Endothelial cell of umbilical vein (primary cell): ENCODE measurements at places on chromosomes 6 and 20. TPM values are rescaled to one million over a fixed set of nuclear protein-coding genes. Genes with fewer than 3 reads are reported as not detected.

GRCh38 chr6:9332241-9332780 is 897.0 kb upstream of the SLC35B3 start:
- no peak for DNase-seq

DNA sequence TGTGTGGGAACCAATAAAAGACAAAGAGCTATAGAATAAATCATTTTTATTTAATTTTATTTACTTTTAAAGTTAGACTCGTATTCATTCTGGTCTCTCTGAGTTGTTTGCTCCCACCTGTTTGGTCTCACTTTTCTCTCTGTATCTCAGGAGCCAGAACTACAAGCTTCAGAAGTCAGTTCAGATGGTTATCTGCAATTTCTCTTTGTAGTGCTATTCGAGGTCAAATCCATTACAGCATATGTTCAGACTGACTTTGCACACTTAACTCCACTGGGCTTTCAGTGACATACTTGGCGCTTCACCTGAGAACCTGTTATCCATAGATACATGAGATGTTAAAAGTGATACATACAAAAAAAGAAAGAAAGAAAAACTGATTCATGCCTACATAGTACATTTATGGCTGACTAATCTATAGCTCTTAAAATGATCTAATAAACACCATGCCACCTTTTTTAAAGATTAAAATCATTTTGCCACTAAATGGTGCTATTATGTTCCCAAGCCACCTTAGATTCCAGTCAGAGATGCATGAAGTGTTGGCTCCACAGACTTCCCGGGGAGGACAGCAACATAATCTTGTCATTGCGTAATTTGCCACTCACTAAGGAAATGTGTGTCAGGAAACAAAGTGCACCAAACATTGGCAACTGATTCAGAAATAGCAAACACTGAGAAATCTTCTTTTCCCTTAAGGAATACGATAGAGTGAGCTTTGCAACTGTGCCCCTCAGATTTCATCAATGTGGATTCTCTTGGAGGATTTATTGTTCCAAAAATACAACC is 396.7 kb downstream of the HACE1 start:
- no peak for DNase-seq

DNA sequence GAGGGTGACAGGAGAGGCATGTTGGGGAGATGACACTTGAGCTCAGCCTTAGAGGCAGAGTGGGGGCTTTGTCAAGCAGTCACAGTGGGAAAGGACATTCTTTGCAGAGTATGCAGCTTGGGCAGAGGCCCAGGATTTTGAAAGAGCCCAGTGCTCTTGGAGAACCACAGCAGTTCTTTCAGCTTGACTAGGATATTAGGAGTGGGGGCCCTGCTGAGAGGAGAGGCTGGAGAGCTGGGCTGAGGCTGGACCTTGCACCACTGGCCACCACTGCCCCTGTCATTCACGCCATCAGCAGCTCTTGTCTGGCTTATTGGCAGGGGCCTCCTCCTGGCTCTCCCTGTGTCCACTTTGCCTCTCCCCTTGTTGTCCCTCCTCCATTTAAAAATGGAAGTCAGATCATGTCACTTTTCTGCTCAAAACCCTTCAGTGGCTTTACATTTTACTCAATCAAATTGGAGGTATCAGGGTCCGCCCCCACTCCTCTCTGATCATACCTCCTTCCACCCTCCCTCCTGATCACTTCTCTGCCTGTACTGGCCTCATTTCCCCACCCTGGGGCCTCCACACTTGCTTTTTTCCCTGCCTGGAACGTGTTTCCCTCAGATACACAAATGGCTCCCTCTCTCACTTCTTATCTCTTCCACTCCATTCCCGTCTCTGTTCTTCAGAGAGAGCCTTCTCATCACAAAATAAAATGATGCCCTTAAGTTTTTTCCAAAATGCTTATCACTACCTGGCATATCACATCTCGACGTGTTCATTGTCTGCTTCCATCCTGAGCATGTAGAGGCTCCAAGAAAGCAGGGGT is 10.5 kb downstream of the MANBAL start:
- no peak for DNase-seq

- no peak for DNase-seq
Measured at GRCh38 chr6:139175389-139175948, 40.6 kb downstream of the HECA start.

DNA sequence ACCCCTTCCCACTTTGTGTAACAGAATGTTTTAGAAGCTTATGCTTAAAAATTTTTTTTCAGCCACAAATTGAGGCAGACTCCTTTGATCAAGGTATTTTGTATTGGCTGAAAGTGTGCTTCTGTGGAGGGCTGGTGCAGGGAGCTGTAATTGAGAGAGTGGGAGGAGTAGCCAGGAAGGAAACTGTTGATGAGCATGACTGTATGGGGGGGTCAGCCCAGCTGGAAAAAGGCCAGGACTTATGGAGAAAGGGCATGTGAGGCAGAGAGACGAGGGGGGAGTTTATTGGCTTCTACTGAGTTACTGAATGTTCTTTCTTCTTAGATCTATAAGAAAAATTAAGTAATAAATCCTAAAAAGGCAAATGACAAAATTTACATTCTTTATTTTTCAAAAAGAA is 13.4 kb downstream of the RFPL4B start:
- DNase-seq, result peak; percentile 78

DNA sequence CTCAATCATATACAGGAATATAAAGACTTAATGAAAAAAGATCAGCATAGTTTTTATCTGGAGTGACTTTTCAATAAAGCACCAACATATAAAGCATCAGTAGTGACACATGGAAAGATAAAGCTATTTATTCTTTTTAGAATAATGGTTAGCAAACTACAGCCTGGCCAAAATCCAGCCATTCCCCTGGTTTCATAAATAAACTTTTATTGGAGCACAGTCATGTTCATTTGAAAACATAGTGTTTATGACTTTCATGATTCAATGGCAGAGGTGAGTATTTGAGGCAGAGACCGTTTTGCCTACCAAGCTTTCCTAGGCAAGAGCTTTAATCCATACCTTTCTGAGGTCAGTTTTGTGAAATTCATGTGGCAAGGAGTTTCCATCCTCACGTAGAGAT is 153.5 kb downstream of the RPS12 start:
- DNase-seq, result no peak

DNA sequence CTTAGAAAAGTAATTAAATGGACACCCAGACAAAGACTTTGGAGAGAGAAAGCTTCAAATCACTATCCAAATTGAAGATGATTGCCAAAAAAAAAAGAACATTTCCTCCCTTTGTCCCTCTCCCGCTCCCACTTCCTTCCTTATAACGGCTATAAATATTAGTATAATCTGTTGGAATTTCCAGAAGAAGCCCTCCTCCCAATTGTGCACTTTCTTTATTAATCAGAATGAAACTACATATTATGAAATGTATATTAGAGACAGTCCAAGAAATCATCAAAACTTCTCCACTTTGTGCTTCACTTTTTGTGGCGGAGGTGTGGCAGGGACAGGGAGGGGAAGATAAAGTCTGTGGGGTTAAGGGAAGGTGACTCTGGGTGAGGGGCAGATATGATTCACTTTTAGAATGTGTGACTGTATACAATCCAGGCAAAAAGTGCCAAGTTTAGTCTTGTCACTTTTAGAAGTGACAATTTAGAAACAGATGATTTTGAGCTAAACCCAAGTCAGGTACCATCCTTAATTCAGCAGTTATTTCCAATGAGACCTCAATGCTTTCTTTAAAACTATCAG is 195.0 kb upstream of the MARCKS start:
- peak; percentile 44 for DNase-seq

- DNase-seq, result no peak
Measured at GRCh38 chr6:78836598-78836997, 30.8 kb upstream of the IRAK1BP1 start.

GRCh38 chr20:60677819-60678218 is 574.2 kb upstream of the CDH4 start:
- no peak for DNase-seq

DNA sequence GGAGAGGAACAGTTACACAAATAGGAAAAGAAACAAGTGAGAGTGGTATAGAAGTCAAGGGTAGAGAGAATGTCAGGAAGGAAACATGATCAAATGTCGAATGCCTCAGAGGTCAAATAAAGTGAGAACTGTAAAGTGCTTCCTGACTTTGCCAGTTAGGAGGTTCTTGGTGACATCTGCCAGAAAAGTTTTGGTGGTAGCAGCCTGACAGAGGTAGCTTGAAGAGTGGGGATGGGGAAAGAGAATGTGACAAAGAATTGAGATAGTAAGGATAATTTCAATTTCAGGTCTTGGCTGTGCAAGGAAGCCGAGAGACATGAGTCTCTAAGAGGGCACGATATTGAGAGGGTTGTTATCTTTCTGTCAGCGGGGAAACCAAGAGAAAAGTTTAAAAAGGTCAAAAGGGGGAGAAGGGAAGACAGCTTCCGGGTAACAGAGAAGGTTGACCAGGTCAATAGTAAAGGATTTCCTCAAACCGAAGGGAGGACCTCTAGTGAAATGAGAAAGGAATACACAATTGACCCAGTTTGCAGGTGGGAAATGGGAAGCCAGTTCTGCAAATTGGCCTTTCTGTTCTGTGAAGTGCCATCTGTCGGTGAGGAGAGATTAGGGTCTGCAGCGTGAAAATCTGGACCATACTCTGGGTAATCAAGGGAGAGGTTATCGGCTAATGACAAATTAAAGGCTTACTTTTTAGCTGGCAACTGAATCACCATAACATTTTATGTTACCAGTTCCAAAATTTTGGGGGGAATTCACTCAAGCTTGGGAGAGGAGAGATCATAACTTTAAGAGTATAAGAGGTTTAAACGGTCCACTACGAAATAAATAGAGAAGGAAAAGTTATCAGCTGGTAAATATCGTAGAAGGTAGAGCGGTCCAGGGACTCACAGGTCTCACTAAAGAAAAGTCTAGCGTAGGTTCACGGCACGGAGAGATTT is 973 bp upstream of the BRD2 start:
- DNase-seq, result peak; percentile 68

DNA sequence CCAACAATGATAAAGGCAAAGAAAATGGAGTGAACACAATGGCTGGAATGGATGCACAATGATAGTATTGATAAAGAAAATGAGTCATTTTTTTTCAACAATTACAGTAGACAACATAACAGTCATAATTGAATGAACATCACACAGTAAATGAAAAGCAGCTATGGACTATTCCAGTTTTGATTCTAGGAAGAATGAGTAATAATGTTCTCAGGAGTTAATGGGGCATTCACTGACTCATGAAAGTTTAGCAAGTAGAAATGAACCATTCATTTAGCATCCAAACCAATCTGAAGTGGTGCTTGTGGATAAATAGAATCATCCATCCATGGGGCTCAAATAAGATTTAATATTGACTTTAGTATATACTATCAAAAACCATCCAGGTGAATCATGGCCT is 1029.5 kb upstream of the GJE1 start:
- DNase-seq, result peak; percentile 36

TFAP2D gene
- not detected in 2 replicates for total RNA-seq

IP6K3 gene
- total RNA-seq, result not detected in 2 replicates

MYL9 gene
- 90.4 and 116 TPM in 2 replicates for total RNA-seq

GGTLC1 gene
- total RNA-seq, result not detected in 2 replicates

SCUBE3 gene
- total RNA-seq, result 0.62 and 1.5 TPM in 2 replicates

ZNF311 gene
- 0.35 and 0.55 TPM in 2 replicates for total RNA-seq

CRISP3 gene
- not detected in 2 replicates for total RNA-seq

JPH2 gene
- total RNA-seq, result not detected in 2 replicates

TAGAP gene
- total RNA-seq, result not detected in 2 replicates
